Stimulated activated CD4-positive, alpha-beta T cell treated with anti-CD3 and anti-CD28 coated beads, TNF-alpha, amount 100 ng/mL, for 4 hours (primary cell): ENCODE measurements at places on chromosomes 3 and 15.

DNA sequence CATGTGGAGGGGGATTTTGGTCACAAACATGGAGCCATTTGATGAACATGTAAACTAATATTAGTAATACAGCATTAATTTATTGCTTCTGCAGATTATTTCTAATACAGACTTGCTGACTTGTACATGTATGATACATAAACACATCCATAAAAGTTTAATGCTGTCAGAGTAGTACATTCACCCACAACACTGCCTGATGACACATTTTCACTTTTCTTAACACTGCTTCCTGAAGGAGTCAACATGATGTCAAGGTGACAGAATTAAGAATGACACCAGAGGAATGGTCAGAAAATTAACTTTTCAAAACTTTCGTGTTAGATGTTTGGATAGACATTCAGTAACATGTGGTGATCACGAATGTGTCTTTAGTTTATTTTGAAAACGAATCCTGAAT, 199.4 kb downstream of the SATB1 start:
- DNase-seq, result no peak

DNA sequence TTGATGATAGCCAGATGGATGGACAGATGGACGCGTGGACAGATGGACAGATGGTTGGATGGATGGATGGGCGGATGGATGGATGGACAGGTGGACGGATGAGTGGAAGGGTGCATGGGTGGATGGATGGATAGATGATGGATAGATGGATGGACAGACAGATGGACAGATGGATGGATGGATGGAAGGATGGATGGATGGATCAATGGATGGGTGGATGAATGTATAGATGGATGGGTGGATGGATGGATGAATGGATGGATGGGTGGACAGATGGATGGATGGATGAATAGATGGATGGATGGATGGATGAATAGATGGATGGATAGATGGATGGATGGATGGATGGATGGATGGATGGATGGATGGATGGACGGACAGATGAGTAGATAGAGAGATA, 40.9 kb downstream of the GABRB3 start:
- DNase-seq, result no peak

- no peak for DNase-seq
These were observed 65.7 kb upstream of the RGMA start for GRCh38 chr15:93154666-93155065.

DNA sequence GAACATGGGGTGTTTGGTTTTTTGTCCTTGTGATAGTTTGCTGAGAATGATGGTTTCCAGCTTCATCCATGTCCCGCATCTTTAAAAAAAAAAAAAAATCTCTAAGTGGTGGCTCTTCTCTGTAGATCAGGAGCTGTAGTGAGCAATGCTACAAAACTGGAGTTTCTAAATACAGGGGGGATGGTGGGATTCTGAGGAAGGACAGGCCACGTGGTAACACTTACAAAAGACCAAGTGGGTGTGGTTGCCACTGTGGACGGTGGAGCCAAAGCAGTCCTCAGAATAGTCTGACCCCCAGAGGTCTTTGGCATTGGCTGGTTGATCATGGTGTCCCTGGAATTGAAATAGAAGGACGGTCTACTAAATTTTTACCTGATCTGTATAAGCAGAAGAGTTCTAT, 7.7 kb downstream of the CCRL2 start:
- DNase-seq, result no peak

- no peak for DNase-seq
These were observed 48.2 kb upstream of the KBTBD8 start for GRCh38 chr3:66949898-66950297.

- no peak for DNase-seq
These were observed 590.4 kb upstream of the DPPA4 start for GRCh38 chr3:109927726-109928125.

DNA sequence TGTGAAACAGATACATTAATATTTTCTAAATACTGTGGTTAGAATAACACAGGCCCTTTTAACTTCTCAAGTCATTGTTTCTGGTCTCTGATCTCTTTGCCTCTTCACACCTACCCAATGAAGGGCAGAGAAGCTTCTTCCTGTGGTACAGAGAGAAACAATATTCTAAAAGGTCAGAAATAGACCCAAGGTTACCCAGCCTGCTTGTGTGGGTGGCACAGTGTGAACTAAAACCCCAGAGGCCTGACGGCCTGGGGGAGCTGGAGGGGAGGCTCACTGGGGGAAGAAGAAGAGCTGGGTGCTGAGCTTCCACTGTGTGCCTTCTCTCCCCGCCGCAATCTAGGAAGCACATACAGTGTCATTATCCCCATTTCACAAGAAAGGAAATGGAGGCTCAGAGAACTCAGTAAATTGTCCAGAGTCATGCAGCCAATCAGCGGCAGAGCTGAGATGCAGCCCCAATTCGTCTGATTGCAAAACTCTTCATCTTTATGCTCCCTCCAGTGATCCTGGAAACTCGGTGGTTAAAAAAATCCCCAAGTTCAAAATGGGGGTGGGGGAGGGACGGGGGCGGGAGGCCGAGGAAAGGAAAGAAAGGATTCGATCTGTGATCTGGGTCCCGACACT, 64.1 kb upstream of the HEG1 start:
- no peak for DNase-seq

DNA sequence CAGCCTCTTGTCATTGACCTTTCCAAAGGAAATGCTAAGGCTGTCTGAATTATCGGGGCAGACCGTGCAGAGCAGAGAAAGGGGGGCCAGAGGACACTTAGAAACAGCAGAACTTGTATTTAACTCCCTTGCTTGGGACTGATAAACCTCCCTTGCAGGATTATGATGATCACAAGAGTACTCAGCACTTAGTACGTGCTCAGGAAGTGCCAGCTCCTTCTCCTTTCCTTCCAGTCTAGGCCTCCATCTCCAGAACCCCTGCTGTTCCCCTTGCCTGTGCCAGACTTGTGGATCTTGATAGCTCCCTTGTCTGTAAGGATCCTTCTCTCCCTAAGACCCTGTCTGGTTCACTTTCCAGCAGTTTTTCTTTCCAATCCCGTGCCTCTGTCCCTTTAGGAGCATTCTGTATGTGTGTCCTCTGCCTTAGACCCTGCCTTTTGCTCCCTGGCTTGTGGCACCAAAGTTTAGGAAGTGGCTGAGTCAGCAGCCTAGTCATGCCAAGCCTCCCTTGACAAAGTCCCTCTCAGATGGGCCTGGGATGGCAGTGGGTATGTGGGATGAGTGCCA, 747 bp downstream of the SORD start:
- DNase-seq, result no peak

- DNase-seq, result no peak
These were observed 1054.1 kb upstream of the GBE1 start for GRCh38 chr3:82815417-82816058.

DNA sequence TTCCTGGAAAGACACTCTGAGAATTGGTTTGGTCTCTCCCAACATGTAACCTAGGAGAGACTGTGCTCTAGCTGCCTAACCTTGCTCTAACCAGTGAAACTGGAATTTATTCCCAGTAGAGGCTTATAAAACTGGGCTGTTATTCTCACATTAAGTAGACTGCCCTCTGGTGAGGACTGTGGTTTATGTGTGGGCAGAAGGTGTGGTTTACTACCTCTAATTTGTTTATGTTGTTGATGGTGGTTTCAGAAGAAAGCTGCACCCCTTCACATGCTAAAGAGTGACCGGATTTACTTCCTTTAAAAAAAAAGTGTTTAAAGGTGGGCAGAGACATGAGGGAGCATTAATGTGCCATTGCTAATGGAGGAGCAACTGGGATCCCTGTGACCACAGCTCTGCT, 273.2 kb downstream of the MECOM start:
- DNase-seq, result no peak

- DNase-seq, result no peak
These were observed 15.5 kb upstream of the PCSK6 start for GRCh38 chr15:101504866-101505609.

DNA sequence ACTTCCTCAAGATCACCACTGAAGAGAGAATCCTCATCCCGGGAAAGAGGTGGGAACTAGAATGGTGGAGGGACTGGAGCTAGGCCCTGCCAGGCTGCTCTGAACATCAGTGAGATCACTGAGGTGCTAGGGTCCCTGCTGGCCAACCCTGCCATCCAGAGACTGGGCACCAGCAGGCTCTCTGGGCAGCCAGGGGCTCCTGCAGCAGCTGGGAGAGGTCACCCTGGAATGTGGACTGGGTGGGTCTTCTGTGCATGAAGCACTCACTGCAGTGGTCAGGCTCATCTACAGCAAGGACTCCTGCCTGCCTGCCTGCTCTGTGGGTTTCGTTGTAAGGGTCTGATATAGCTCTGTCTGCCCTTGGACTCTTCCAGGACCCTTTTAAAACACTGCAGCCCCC, 24.9 kb downstream of the ALS2CL start:
- DNase-seq, result no peak

DNA sequence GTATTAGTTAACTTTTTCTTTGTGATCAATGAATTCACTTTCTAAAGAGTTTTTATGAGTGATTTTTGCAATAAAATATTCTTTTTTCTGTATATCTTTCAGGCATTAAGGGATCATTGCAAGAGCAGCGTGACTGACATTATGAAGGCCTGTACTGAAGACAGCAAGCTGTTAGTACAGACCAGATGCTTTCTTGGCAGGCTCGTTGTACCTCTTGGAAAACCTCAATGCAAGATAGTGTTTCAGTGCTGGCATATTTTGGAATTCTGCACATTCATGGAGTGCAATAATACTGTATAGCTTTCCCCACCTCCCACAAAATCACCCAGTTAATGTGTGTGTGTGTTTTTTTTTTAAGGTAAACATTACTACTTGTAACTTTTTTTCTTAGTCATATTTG, 24.4 kb downstream of the SELENOT start:
- DNase-seq, result no peak

GRCh38 chr3:8405144-8405543, 96.5 kb upstream of the LMCD1 start:
- no peak for DNase-seq

DNA sequence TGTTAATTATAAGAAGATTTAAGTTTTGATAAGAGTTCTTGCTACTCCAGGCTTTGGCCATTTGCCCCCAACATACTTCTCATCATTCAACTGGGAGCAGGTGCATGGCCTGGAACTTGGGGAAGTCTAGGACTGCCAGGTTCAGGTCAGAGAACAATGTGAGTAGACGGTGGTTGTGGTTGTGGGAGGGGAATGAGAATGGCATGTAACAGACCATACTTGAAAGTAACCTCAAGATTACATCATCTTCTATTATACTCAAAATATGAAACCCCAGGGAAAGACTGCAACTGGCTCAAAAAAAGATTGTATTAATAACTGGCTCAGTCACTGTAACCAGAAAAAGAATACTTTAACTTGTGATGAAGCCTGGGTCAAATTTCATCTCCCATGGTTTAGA, 364.9 kb upstream of the DPPA4 start:
- no peak for DNase-seq

DNA sequence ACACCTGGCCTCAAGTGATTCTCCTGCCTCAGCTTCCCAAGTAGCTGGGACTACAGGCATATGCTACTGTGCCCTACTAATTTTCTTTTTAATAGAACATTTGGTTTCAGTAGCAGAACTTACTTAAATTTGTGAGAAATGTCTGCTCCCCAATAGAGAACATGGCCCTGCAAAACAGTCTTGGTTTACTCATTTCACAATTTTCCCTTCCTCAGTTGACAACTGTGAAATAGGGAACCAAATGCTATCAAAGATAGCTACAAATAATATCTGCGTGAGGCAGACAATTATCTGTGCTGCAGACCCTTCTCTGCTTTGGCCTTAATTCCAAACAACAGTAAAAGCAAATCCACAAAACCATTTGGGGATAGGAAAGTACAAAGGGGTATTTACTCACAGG, 22.6 kb downstream of the METTL6 start:
- DNase-seq, result no peak
